ENCODE measurements at places on chromosomes 1 and 21.

- no peak for DNase-seq
Measured at GRCh38 chr1:57348921-57349320, 74.9 kb downstream of the DAB1 start.

- DNase-seq: no peak
Measured at GRCh38 chr1:245383396-245384330, 228.9 kb downstream of the KIF26B start.

DNA sequence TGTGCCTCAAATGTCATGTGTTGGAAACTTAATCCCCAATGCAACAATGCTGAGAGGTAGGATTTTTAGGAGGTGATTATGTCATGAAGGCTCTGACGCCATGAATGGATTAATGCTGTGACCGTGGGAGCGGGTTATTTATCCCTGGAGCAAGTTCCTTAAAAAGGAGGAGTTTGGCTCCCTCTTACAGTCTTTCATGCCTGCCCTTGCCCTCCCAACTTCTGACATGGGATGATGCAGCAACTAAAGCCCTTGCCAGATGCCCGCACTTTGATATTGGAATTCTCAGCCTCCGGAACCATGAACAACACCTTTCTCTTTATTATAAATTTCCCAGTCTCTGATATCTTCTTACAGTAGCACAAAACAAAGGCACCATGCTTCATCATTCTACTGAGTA, 685.3 kb upstream of the CHRM3 start:
- DNase-seq: no peak

- DNase-seq: no peak
Measured at GRCh38 chr1:197841158-197841557, 61.3 kb upstream of the C1orf53 start.

DNA sequence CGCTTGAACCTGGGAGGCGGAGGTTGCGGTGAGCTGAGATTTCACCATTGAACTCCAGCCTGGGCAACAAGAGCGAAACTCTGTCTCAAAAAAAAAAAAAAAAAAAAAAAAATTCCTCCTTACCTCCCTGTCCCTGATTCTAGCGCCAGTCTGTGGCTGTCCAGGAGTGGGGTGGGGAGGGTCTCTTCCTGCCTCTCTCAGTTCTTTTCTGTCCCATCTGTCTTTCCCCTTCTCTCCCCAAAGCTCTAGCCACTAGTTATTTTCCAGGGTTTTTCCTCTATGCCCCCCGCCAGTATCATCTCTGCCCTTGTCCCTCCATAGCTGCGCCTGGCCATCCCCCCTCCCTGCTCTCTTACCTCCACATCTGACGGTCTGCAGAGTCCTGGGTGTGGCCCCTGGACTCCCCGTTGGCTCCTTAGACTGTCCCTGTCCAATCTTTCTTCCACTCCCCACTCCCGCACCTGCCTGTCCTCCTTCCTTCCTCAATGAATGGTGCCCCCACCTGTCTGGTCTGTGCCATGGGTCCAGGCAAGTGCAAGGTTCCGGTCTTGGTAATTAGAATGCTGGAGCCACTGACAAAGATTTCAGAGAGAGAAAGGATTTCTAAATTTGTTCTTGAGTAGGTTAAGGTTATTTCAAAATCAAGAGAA, 1.6 kb upstream of the TMEM63A start:
- no peak for DNase-seq

Measured in kidney epithelial cell (primary cell).